ENCODE measurements at places on chromosomes 3 and 15.

DNA sequence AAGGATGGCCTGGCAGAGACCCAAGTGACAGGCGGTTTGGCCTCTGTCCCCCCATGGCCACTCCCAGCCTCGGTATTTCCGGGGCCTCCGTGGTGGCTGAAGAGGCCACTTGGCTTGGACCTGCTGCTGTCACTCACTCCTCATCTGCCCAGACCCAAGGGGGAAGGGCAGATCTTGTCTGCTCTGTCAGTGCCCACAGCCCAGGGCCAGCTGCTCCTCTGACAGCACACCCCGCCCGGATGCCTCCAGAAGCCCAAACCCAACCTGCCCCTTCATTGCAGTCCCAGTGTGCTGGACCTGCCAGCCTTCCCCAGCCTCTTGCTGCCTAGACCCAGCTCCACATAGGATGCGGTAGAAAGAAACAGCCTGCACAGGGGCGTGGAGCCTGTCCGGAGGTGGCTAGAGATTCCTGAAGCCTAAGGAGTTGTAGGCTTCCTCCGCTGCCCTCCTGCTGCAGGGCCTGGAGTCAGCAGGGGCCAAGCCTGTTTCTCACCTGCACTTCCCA is 52.0 kb downstream of the MAGEF1 start:
- no peak for DNase-seq

DNA sequence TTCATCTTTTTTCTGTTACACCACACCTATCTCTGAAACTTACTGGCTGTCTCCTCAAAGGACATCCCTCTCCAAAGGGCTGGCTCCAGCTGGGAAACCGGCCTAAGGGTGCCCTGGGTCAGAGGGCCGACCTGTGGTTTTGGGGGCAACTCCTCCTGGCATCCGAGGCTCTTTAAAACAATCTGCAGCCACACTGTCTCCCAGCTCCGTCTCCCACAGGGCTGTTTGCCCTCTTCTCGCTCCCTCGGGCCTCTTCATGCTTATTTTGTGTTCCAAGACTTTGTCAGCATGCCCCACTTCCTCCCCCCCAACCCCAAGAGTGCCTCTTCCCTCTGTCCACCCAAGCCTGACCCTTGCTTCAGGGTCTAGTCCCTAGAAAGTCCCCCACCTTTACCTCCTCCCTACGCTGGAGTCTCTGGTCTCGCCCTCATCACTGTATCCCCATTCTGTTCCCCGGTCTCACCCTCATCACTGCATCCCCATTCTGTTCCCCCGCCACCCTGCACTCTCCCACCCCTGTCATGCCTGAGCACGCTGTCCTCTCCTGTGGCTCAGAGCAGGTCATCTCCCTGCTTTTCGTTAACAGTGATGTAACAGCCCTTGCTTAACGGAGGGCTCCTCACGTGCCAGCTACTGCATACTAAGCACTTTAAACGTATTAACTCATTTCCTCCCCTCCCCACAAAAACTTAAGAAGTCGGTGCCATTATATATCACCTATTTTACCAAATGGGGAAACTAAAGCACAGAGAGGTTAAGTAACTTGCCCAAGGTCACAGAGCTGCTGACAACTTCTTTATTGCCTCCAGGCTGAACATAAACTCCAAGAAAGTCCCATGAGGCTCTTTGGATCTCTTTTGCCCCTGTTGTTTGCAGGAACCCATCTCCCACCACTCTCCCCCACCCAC is 1.1 kb upstream of the CSK start:
- DNase-seq, result no peak

GRCh38 chr3:112043621-112044201 is 9.2 kb downstream of the TMPRSS7 start:
- peak; percentile 20 for DNase-seq

GRCh38 chr15:34059476-34059875 is 20.5 kb upstream of the AVEN start:
- DNase-seq, result no peak

- DNase-seq, result no peak
Measured at GRCh38 chr3:164537485-164537884, 540.8 kb downstream of the SI start.

DNA sequence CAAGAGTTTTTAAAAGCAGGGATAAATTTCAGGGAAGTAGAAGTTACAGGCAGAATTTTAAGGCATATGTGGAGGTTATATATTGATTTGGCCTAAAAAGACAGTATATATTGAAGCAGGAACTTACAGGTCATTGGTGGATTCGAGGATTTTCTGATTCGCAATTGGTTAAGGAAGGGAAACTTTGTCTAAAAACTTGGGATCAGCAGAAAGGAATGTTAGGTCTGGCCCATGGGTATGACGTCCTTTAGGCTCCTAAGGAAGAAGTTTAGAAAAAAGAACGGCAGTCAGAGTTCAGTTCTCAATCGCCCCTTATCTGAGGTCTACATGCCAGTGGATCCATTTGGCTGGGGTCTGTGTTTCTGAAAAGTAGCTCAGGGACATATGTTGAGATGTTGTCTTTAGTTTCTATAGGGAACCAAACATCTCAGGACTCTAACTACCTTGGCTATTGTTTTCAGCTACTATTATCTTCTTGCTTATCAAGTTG is 33.2 kb upstream of the ACP3 start:
- DNase-seq, result no peak

DNA sequence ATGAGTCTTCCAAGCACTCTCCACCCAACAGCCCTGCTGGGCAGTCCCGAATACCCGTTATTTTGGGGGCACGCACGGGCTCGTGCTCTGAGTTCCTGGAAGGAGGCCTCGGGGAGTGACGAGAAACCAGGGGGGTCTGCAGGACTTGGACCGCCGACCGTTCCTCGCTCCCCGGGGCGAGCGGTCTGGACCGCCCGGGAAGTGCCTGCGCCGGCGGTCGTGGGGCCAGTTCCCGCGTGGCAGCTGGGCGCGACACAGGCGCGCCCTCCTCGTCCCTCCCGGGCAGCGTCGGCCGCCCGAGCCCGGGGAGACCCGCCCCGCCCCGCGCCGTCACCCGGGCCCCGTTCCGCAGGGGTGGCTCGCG is 387 bp downstream of the GNB4 start:
- peak; percentile 3 for DNase-seq

GRCh38 chr3:118766306-118766669 is 268.4 kb downstream of the IGSF11 start:
- no peak for DNase-seq

DNA sequence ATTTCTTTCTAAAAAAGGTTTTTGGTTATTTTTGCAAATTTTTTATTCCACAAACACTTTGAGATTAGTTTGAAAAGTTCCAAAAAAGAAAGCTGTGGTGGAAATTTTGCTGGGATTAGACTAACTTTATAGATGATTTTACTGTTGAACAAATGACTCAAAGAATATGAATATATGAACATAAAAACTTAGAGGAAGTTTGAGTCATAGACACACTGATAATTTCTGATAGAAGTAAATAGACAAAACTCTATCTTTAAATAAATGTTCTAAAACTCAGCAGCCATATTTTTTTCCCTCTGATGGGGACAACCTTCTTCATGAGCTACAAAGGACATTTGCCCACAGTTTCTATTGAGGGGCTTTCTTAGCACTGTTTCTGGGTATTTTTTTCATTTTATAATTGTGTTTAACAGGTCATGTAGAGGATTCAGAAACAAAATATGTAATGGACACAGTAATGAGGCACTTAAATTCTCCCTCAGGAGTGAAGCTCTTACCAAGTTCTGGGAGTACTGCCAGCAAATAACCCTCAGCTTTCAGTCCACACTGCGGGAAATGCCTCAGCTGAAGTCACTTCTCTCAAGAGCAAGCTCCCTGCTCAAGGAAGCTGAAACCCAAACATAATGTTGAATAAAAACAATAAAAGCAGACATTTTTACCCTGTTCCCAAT is 157.6 kb downstream of the NFKBIZ start:
- DNase-seq, result no peak

GRCh38 chr3:8887435-8888300 is 75.6 kb downstream of the RAD18 start:
- DNase-seq, result no peak

DNA sequence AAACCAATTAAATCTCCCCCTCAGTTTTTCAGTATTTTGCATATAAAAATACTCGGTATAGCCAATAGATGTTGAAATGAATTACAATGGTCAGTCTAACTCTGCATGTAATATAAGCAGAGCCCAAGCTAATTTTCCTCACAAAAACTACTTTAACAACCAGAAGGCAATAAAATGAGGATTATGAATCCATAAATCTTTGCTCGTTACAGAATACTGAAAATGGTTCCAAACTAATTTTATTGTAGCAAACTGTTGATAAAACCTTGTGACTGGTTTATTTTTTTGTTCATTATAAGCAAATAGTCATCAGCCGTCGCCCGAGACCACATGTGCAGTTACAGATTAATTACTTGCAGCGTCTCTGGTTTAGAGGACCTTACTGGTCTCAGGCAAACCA is 183.2 kb downstream of the SSR3 start:
- no peak for DNase-seq

DNA sequence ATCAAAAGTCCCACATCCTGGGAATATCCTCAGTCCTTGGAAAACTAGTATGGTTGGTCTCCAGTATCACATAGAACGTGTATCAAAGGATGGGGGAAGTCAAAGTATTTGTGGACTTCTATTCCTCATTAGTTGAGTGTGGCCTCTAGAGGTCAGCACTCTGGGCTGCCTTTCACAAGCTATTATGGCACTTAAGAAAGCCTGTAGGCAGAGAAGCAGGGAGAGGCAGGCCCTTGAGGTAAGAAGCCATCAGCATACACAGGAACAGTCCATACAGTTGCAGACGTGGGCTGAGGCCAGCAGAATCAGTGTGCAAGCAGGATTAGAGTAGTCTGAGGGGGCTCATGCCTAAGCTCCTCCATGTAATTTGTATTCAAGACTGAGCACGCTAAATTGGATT is 341.7 kb downstream of the CLSTN2 start:
- DNase-seq, result no peak

GRCh38 chr3:114590309-114591047 is 296.6 kb downstream of the TIGIT start:
- no peak for DNase-seq
